ENCODE measurements at places on chromosomes 3 and 15. TPM values are rescaled to one million over a fixed set of nuclear protein-coding genes. Genes with fewer than 3 reads are reported as not detected.

DNA sequence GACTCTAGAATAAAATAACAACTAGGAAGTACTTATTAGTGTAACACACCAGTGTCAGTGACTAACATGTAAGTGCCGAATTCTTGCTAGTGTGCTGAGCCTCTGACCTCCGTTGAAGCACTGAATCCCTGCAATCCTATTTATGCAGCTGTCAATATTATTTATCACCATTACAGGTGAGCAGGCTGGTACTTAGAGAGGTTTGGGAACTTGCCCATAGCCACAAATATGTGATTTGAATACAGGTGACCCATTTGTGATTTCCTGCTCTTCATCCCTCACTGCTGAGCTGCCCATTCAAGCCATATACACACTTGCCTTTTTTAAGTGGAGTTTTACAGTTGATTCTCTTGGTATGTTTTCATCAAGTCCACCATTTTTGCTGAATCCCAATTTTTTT is 12.2 kb downstream of the EIF4E3 start:
- DNase-seq = no peak

GRCh38 chr15:37142371-37142770 is 42.0 kb upstream of the MEIS2 start:
- no peak for DNase-seq

- peak; percentile 64 for DNase-seq
These were observed 47.6 kb downstream of the CTDSPL start for GRCh38 chr3:37909067-37909911.

- DNase-seq = peak; percentile 96
These were observed 79.8 kb downstream of the PLCH1 start for GRCh38 chr3:155664925-155665695.

- DNase-seq = no peak
These were observed 42.1 kb downstream of the USF3 start for GRCh38 chr3:113654310-113654709.

DNA sequence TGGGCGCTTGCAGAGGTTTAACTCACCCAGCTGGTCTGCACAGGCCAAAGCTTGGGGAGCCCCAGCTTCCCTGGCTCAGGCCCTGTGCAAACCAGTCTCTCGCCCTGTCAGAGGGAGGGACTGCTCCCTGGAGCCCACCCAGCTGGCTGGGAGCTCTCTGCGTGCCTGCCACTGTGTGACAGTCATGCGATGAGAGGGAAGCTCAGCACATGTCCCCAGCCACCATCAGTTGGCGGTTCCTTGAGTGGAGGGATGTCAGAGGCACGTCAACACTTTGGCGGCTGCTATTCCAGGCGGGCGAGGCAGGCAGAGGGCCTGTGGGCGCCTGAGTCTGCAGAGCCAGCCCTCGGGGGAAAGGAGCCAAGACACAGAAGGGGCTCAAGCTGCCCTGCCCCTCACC is 324.6 kb downstream of the UACA start:
- DNase-seq = no peak

- peak; percentile 63 for DNase-seq
These were observed 7.1 kb downstream of the CPN2 start for GRCh38 chr3:194344012-194344411.

The TMEM212 gene
- not detected for total RNA-seq

The GOLGA8T gene
- not detected for total RNA-seq

The SMCO1 gene
- total RNA-seq = not detected

The CMC1 gene
- 31.6 TPM for total RNA-seq

The PLA2G4D gene
- total RNA-seq = not detected

The TGM5 gene
- not detected for total RNA-seq

The GOLGA6D gene
- total RNA-seq = not detected

Data from RPMI7951 (cell line).